Cardiac muscle cell (in vitro differentiated cells and primary cell): ENCODE measurements at places on chromosomes 5 and 9. TPM values are rescaled to one million over a fixed set of nuclear protein-coding genes. Genes with fewer than 3 reads are reported as not detected.

Gene SCGB3A2
- total RNA-seq: not detected in 2 replicates

Gene CCNO
- 0.14 and 0.51 TPM in 2 replicates for total RNA-seq

GRCh38 chr9:117325831-117326230 lies 89.0 kb downstream of the ASTN2 start:
- no peak for DNase-seq

- DNase-seq: no peak
Observed at GRCh38 chr5:57175551-57176309, 1.9 kb downstream of the GPBP1 start.

- DNase-seq: no peak
Observed at GRCh38 chr5:137385064-137385463, 114.1 kb downstream of the SPOCK1 start.
